ENCODE measurements at places on chromosomes 12 and 14.

- peak; percentile 90 for DNase-seq
- peaks cover 55% of the 10 kb centered on the region for H3K4me1 ChIP-seq
- H3K36me3 ChIP-seq = peaks cover 27% of the 10 kb centered on the region
- no peaks in the 10 kb centered on the region for H3K27me3 ChIP-seq
- H3K4me3 ChIP-seq = peak overlapping the region; percentile 93
- peak overlapping the region; percentile 87 for H3K27ac ChIP-seq
Measured at GRCh38 chr14:54902143-54902520, 494 bp downstream of the GCH1 start.

GRCh38 chr14:36827861-36828260 lies 166.2 kb downstream of the PAX9 start:
- no peaks in the 10 kb centered on the region for H3K27me3 ChIP-seq
- H3K4me3 ChIP-seq = no peak overlapping the region
- DNase-seq = no peak
- no peaks in the 10 kb centered on the region for H3K4me1 ChIP-seq

DNA sequence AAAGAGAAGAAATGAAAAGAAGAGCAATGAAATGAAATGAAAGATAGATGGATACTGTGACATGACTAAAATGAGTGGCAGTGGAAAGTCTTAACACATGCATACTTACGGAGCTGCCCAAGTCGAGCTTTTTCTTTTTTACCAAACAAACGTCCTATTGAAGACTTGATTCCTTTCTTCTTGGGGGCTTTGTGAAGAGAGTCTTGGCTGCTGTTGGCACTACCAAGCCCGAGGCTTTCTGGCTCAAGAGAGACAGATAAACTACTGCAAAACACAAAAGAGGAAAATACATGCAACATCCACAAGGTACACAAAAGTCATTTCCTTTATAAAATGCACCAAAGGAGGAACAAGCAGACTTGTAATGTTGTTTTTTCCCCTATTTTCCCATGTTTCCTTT lies 261.2 kb downstream of the ACSS3 start:
- no peaks in the 10 kb centered on the region for H3K36me3 ChIP-seq
- DNase-seq = no peak
- no peak overlapping the region for H3K27ac ChIP-seq
- H3K27me3 ChIP-seq = no peaks in the 10 kb centered on the region

GRCh38 chr14:103735022-103735421 lies 19.4 kb downstream of the ZFYVE21 start:
- no peaks in the 10 kb centered on the region for H3K27me3 ChIP-seq
- H3K36me3 ChIP-seq = no peaks in the 10 kb centered on the region
- no peak overlapping the region for H3K4me3 ChIP-seq
- no peaks in the 10 kb centered on the region for H3K4me1 ChIP-seq

DNA sequence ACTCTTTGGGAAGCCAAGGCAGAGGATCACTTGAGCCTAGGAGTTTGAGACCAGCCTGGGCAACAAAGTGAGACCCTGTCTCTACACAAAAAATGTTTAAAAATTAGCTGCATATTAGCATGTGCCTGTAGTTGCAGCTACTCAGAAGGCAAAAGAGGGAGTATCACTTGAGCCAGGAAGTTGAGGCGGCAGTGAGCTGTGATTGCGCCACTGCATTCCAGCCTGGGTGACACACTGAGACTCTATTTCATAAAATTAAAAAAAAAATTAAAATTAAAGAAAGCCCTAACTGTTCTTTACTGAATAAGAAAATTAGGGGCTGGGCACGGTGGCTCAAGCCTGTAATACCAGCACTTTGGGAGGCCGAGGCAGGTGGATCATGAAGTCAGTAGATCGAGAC lies 27.0 kb downstream of the SENP1 start:
- no peaks in the 10 kb centered on the region for H3K4me1 ChIP-seq
- no peak for DNase-seq
- H3K27me3 ChIP-seq = no peaks in the 10 kb centered on the region

GRCh38 chr14:63179383-63179782 lies 24.9 kb upstream of the RHOJ start:
- no peak overlapping the region for H3K4me3 ChIP-seq
- no peak for DNase-seq
- H3K27ac ChIP-seq = no peak overlapping the region
- no peaks in the 10 kb centered on the region for H3K27me3 ChIP-seq

DNA sequence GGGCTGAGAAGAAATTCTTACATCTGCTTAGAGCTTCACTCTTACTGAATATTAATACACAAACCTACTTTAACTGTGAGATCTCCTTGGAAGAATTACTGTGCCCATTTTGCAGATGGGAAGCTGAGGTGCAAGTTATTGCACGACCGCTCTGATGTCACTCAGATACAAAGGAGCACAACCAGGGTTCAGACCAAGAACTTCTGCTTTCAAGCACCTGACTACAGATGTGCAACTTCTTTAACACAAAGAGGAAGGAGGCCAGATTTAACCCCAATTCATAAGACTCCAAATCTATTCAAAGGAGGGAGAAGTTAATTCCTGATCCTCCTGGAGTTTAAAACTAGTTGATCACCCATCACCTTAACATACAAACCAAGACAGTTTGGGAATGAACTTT lies 232.6 kb downstream of the VRK1 start:
- peaks cover 48% of the 10 kb centered on the region for H3K27me3 ChIP-seq
- peaks cover 8% of the 10 kb centered on the region for H3K4me1 ChIP-seq
- peaks cover 9% of the 10 kb centered on the region for H3K36me3 ChIP-seq
- no peak for DNase-seq
- no peak overlapping the region for H3K27ac ChIP-seq

DNA sequence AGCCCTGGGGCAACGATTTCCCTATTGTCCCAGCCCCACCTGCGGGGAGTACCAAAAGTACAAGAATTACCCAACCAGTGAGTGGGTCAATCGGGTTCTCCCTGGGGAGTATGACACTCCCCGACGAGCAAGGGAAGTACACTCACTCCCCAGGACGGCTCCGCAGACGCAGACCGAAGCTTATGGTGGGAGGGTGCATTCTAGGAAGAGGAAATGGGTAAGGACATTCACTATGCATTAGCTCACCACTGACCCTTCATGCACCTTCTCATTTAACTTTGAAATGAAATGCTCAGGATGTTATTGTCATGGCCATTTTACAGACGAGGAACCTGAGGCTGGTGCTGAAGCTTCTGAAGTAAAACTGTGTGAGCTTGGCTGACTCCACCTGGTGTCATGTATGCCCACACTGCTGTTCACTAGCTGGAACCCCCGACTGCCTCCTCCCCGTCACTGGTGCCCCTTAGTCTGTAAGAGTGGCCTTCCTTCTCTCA lies 45.8 kb upstream of the TMED10 start:
- no peak overlapping the region for H3K4me3 ChIP-seq
- peaks cover 16% of the 10 kb centered on the region for H3K27me3 ChIP-seq
- DNase-seq = no peak
- H3K4me1 ChIP-seq = peaks cover 7% of the 10 kb centered on the region

Data from activated CD8-positive, alpha-beta memory T cell treated with anti-CD3 and anti-CD28 coated beads, Interleukin-2, amount 10 ng/mL, durations not matched to agents 7 days and 5 days (primary cell).